ENCODE measurements at places on chromosomes 3 and 15.
A peak's percentile ranks its signal among the peaks of the same experiment; 100 is the strongest.

GRCh38 chr3:168678730-168679129, 583.0 kb upstream of the GOLIM4 start:
- DNase-seq = no peak

GRCh38 chr15:92899948-92900730, at the start of gene CHD2:
TSS of gene CHD2 (plus strand) at chr15:92900324. CDS start at chr15:92901238, 914 bp downstream.
- peak; percentile 81 for DNase-seq

DNA sequence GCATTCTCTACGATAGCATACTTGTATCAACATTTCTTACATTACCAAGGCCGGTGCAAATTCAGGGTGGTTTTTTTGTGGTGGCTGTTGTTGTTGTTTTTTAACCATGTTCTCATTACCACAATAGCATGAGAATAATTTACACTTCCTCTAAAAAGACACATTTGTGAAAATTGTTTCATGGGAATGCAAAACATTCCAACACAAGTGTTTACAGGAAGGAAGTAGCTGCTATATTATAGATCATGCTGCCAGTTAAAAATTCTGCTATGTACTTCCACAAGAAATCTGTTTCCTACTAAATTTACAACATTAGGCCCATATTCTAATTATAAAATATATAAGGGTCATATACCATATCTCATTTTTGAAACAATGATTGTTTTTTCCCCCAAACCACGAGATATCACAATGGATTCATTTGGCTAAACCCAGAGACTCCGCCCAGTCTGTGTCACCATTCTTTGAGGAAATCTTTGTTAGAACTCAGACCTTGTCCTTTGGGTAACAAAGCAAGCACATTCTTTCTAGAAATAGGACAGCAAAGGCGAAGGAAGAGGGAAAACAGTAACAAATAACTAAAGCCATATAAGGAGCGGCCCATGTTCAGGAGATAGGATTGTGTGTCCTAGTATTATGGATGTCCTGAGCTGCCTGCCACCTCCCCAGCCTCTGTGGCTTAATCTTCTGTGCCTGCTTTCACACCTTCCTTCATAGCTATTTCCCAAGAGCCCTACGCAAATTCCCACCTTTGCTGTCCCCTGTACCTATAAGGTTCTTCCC, 60.1 kb downstream of the UACA start:
- DNase-seq = no peak

DNA sequence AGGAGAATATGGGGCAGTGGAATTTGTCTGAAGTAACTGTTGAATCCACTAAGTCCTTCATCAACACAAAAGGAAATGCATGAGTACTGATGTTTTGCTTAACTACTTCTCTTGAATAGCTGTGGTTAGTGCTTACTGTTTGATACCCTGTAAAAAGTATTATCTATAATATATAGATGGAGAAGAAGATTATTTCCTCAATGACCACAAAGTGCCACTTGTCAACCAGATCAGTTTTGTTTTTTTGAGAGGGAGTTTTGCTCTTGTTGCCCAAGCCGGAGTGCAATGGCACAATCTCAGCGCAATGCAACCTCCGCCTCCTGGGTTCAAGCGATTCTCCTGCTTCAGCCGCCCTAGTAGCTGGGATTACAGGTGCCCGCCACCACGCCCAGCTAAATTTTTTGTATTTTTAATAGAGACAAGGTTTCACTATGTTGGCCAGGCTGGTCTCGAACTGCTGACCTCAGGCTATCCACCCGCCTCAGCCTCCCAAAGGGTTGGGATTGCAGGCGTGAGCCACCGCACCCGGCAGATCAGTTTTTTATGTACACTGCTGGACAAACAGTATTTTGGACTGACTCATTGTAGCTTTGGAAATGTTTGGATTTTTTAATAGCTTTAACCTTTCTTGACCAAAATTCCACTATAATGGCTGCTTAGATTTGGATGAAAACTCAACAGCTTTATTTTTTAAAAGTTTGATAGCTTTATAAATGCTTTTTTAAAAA, 1.5 kb upstream of the RPLP1 start:
- DNase-seq = no peak

DNA sequence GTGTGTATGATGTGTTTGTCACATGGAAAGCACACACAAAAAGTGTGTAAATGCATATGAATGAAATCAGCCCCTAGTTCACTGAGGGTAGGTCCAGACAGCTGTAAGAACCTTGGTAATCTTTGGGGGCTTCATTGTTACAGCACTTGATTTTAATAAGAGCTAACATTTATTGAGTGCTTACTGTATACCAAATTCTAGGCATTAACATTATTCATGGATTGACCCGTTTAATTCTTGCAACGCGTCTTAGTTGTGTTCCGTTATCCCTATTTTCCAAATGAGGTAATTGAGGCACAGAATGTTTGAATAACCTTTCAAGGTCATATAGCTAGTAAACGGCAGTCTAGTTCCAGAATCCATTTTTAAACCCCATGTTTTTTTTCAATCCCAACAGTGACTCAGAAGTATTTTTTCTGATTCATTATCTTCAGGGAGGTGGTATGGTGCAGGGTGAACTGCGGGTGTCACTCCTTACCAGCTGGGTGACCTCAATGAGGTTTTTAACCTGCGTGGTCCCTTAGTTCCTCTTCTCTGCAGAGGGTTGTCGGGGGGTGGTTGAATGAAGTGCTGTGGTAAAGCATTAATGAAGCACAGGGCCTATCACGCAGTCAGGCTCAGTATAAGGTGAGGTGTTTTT, 14.2 kb downstream of the RAB8B start:
- peak; percentile 41 for DNase-seq

DNA sequence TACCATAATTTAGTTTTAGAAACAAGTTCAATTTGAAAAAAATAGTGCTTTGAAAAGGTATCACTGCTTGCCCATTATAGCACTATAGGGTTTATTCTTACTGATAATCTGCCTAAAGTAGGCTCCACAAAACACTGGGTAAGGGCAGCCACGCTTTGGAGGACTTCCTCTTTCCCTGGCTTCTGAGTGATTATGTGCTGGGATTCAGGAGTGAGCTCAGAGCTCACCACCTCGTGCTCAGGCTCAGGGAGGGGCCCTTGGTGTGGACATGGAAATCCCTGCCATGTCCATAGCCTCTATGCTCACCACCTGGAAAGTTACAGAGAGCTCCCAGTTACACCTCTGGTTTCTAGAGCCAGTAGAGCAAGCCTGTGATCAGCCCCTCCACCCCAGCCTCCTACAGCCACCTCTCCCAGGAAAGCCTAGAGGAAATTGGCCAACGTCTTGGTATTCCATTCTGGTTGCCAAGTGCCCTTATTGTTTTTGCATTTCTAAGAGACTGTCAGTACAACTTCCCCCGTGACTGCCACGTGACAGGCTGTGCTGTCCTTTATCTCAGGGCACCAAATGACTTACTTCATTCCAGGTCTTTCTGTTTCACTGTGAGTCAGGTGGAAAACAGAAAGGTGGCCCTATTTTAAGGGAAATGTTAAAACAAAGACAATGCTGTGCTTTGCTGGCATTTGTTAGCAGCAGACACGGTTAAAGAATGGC, 316.0 kb downstream of the RORA start:
- no peak for DNase-seq

DNA sequence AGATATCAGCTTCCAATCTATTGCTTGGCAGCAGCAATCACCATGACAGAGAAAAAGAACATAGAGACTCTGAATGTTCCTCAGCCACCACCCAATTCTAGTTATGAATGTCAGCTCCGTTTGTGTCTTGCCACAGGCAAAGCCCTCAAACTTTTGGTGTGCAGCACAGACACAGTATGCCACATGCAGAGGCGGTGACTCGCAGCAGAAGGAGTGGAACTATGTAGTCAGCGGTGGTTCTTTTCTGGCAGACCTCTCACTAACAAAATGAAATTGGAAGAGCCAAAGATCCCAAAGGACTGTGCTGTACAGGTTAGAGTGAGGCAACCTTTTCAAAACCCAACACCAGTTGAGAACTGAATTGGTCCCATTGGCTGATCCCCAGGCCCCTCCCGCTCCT, 220.9 kb downstream of the SLC9A9 start:
- DNase-seq = no peak

GRCh38 chr3:16725972-16726371, 120.7 kb upstream of the DAZL start:
- DNase-seq = no peak

DNA sequence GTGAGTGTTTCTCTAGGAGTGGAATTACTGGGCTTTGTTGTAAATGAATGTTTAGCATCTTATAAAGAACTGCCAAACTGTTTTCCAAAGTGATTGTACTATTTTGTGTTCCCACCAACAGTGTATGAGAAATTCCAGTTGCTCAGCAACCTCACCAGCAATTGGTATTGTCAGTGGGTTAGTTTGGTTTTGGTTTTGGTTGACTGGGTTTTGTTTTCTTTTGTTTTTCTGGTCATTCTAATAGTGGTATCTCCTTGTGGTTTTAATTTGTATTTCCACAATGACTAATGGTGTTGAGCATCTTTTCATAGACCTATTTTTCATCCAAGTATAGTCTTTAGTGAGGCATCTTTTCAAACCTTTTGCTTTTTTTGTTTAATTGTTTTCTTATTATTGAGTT, 27.1 kb downstream of the FILIP1L start:
- no peak for DNase-seq

GRCh38 chr3:120824613-120825012, 82.1 kb downstream of the GTF2E1 start:
- no peak for DNase-seq

DNA sequence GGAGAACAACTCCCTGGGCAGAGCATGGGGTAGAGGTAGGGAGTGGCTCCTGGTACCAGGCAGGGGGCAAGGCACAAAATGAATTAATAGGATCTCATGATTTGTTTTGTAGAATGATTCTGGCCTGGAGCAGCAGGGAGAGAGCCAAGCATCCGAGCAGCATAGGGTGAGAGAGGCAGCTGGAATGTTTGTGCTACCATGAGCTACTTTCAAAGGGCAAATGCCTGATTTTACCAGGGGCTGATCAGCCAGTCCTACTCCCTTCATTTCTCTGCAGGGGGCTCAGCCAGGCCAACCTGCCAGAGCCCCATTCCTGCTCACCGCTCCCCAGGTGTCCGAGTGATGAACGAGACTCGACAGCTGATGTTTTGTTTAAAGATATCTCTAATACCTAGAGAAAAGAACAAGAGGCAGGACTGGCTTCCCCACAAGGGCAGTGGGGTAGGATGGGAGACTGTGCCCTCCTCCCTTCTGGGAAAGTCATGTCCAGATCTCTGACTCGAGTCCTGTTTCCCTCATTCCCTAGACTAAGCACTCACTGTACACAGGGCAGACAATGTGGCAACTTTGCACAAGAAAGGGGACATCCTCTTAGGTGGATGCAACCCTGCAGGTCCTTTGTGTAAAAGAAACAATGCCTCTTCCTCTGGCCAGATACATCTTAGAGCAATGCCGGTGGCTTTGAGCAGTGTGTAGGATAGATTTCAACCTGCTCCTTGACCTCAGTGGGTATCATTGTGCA, 12.9 kb downstream of the DUOX2 start:
- no peak for DNase-seq

DNA sequence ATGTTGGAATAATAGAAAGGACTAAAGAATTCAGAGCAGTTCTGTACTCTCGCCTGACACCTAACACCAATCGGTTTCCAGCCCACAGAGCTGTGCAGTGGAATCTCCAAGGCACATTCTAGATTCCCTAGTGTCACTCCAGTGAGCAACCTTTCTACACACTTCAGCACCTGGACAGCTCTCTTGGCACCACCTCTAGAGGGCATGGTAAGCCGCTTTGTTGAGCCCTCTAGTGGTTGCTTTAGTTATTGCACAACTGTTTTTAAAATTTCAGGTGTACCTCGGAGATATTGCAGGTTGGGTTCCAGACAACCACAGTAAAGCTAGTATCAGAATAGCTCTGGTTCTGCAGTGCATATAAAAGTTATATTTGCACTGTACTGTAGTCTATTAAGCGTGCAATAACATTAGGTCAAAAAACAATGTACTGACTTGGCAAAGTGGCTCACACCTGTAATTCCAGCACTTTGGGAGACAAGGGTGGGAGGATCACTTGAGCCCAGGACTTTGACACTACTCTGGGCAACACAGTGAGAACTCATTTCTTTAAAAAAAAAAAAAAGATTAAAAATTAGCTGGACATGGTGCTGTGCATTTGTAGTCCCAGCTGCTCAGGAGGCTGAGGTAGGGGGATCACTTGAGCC, 26.5 kb upstream of the ERC2 start:
- DNase-seq = peak; percentile 87

DNA sequence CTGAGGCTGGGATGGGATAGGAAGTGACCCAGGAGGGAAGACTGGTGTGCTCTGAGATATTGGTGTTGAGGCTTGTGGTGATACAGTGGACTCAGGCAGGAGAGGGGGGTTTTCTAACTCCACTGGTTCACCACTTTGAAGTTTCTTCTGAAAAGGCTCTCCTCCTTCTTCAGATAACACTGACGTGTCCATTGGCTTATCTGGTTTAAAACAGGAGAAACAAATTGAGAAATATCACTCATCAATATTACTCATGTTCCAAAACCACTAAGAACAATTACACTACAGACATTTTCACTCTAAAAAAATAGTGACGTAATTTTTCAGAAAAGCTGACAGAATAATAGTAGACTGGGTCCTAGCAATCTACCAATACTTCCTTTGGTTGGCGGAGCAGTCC, 23.1 kb downstream of the TP53BP1 start:
- DNase-seq = no peak

DNA sequence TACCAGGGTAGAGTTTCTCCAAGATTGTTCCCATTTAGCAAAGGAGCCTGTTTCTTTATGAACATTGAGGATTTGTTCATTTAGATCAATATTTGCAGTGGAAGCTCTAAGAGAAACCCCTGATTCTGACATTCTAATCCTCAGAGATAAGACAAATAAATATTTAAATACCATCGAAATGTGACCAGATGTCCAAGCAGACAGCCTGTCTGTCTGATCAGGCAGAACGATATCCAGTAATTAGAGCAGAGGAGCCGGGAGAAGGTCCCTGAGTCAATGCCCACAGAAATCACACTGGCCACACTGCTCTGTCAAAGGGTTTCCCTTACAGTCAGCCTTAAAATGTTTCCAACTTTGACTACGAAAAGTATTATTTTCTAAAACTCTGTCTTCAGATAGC, 15.7 kb upstream of the ARPIN start:
- no peak for DNase-seq

DNA sequence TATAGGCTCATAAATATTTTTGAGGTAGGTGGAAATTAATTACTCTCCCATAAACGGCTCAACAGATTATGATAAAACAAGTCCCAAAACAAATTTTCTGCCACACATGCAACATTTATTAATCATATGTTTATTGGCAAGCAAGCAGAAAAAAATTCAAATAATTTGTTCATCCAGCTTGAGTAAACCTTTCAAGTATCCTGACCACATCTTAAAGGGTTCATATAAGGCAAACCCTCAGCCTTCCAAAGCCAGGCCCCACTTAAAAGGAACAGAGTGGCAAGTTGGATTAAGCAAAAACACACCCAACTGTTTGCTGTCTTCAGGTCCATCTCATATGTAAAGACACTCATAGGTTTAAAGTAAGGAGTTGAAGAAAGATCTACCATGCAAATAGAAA, 1042.3 kb downstream of the DIPK2A start:
- no peak for DNase-seq

DNA sequence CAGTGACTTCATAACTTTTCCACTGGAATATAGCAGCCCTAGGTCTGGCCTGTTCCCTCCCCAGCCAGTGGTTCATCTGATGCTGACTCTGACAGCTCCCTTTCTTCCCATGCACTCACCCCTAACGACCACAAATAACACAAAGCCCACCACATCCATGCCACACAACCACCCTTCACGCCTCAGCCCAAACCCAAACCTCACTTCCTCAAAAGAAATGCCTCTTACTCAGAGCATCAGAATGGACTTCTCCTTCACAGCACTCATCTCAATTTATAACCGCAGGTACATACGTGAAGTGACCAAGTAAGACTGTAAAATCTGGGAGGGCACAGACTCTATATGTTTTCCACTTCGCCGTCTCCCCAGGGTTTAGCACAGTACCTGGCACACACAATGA, 1.1 kb downstream of the RBSN start:
- peak; percentile 44 for DNase-seq
